ENCODE measurements at places on chromosomes 4 and X.

GRCh38 chrX:139204898-139205667, 325.5 kb upstream of the F9 start:
- peak; percentile 47 for DNase-seq

DNA sequence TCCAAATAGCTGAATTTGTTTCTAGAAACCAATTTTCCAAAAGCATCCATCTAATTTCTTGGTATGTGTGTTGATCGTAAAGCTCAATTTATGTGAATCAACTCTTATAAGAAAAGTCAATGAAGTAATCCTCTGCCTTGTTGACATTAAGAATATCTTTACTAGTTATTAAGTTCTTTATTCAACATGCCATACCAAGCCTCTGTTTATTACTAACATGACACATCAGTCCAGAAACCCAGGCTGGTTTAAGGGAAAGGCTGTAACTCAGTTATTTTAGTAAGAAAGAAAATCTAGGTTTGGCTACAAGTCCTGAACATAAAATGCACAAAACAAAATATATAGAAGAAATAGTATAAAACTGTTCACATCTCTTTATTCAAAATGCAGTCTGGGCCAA, 48.0 kb downstream of the KLHL34 start:
- DNase-seq: no peak

GRCh38 chr4:57425610-57426009, 315.4 kb upstream of the IGFBP7 start:
- no peak for DNase-seq

DNA sequence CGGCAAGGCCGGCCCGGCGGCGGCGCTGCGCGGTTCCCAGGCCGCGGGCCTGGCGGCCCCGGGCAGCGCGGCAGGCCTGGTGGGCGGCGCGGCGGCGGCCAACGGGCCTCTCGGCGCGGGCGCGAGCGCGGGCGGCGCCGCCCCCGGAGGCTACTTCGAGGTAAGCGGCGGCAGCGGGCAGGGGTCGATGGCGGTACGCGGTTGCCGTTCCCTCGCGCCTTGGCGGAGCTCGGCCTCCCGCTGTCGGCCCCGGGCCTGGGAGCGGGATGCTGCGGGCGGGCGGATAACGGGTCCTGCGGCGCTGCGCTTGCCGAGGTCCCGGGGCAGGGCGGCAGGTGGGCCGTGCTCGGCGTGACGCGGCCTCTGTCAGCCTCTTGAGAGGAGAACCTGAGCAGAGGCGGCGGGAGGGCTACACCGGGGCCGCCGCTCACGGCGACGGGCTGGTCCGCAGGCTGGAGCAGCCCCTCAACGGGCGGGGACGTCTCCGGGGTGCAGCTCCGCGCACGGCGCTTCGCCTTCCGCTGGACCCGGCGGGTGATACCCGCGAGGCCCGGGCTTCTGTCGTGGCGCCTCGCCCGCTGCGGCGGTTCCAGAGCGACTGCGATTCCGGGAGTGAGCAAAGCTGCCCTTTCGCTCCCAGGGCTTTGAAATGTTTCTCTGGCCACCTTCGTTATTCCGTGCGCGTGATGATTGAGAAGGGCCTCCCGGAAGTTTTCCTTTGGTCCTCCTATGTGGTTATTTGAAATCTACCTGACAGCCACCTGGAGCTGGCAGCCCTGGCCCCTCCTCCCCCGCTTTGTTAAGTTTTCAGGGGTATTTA, 774 bp downstream of the FAM193A start:
- peak; percentile 57 for DNase-seq

- DNase-seq: no peak
Measured at GRCh38 chr4:7281691-7282665, 89.6 kb downstream of the SORCS2 start.

- DNase-seq: no peak
Measured at GRCh38 chr4:152157629-152158028, 378.3 kb downstream of the FBXW7 start.

GRCh38 chrX:129961180-129962083, 21.0 kb upstream of the BCORL1 start:
- DNase-seq: no peak

DNA sequence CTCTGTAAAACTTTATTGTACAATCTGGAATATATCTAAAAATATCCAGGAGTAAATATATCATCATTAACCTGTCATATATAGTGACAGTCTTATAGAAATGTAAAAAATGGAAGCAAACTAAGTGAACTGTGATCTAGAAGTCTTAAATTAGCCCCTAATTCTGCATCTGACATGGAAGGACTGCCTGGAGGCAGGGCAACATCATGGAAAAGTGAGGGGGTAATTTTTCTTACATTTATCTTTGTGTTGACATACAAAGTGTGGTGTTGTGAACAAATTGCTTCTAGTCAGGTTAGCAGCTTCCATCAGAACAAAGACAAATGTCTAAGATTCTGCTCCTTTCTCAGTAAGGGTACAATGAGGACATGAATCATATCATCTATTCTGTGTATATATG, 186.3 kb downstream of the C4orf33 start:
- DNase-seq: no peak

GRCh38 chrX:149825424-149825823, 43.7 kb downstream of the MAGEA9 start:
- no peak for DNase-seq

DNA sequence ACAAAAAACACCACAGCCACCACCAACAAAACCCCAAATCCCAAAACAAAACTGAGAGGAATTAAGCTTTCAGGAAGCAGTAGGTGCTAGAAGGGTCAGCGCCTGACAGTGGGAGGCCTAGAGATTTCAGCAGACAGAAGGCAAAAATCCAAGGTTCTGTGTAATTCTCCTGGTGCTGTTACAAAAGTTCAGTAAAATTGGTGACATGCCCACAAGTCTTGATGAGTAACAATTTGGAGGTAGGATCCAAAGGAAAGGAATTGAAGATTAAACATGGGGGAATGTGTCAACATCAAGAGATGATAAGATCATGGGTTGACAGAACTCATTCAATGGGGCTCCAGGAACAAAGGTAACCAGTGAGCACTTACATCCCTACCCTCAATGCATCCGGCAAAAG, 653.8 kb upstream of the CPEB2 start:
- DNase-seq: no peak

GRCh38 chr4:187212446-187213080, 488.9 kb upstream of the FAT1 start:
- peak; percentile 66 for DNase-seq

- DNase-seq: no peak
Measured at GRCh38 chr4:119678761-119679160, 50.2 kb upstream of the PDE5A start.

DNA sequence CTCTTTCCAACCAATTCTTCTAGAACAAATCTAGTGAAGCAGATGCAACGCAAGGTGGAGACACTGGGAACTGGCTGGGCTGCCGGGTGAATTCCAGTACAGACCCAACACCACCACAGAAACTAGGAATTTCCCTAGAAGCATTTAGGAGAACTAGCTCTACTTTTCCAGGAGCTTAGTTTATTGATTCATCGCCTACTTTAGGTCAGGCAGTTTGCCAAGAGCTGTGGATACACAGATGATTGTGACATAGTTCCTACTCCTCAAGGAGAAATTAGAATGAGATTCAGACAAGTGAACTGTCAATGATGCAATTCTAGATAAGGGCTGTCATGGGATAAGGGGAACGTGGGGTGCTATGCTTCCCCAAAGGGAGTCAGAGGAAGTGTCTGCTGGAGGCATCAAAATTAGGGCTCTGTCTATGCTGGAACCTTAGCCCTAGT, 350.0 kb downstream of the CAMK2D start:
- no peak for DNase-seq

- no peak for DNase-seq
Measured at GRCh38 chrX:149516604-149517003, 11.5 kb upstream of the IDS start.

GRCh38 chr4:78544678-78545077, 6.9 kb upstream of the ANXA3 start:
- DNase-seq: no peak

- no peak for DNase-seq
Measured at GRCh38 chr4:110532901-110533589, 57.1 kb downstream of the ENPEP start.

DNA sequence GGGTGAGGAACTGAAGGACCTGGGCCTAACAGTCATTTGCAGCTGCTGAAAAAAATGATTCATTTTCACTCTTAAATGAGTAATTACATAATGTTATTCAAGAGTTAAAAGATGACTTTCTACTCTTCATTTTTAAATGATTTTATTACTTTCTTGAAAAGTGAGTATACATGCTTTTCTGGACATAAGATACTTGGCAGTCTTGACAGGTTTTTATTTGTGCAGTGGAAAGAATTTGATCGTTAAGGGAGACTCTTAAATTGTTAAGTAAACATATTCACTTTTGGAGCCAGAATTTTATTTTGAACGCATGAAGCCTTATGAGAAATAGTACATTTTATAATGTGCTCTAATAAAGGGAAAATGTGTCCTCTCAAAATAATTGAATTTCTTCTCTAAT, 245.7 kb downstream of the TENM3 start:
- DNase-seq: no peak

DNA sequence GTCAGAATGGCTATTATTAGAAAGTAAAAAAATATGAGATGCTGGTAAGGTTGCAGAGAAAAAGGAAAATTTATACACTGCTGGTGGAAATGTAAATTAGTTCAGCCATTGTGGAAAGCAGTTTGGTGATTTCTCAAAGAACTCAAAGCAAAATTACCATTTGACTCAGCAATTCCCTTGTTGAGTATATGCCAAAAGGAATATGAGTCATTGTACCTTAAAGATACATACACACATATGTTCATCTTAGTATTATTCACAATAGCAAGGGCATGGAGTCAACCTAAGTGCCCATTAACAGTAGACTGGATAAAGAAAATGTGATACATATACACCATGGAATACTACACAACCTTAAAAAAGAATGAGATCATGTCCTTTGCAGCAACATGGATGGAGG, 148.2 kb downstream of the COMMD8 start:
- DNase-seq: no peak

- DNase-seq: no peak
Measured at GRCh38 chr4:726838-727237, 21.2 kb downstream of the PCGF3 start.

- DNase-seq: peak; percentile 13
Measured at GRCh38 chr4:654871-655463, 19.1 kb downstream of the ATP5ME start.

DNA sequence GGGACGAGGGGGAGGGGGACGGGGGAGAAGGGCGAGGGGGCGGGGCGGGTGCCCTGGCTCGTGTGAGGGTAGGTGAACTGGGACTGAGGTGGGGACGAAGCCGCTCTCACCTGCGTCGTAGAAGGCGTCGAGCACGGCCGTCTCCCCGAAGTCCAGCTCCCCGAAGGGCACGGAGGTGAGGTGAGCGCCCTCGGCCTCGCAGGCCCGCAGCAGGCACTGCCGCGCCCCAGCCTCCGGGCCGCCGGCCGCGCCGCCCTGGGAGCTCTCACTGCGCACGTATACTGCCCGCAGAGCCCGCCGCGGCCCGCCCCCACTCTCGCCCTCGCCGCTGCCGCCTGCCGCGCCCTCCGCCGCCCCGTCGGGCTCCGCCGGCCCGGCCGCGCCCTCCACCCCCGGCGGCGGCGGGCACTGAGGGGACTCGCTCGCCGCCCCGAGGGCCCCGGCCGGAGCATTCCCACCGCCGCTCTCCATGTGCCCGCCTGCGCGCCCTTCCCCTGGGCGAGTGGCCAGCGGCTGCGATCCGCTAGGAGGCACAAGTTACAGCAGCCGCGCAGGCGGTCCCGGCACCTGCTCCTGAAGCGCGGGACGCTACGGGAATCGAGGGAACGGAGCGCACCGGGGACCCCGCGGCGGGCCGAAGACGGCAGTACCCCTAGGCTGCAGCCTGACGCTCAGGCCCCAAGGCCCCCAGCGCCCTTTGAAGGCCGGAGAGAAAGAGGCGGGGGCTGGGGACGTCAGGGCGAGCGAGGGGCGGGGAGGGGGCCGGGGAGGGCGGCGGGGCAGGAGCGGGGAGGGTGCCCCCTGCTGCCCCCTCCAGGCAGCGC, at the start of gene MAP3K15:
TSS of gene MAP3K15 (minus strand) at position 718 of the 824 bp plus-strand sequence. CDS start at position 471, 247 bp downstream.
- peak; percentile 21 for DNase-seq

DNA sequence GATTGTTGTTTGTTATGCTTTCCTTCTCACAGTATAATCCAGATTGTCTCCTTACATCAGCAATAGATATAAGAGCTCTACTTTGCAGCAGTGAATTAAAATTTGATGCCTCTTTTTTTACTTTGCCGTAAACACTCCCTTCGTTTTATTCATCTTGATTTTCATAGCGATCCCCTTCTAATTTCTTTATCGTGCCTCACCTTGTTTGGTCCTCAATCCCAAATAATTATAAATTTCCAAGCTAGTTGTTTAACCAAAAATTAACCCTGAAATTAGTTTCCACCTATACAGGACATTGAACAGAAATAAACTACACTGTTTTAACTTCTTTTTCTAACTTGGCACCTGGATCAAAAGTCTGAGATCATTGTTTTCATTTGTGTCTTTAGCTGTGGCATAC, 35.1 kb upstream of the GRID2 start:
- DNase-seq: no peak

GRCh38 chr4:70601422-70602039, 9.5 kb downstream of the AMBN start:
- peak; percentile 48 for DNase-seq

GRCh38 chr4:62771983-62772557, 1571.9 kb downstream of the ADGRL3 start:
- DNase-seq: no peak

GRCh38 chr4:13298655-13299054, 185.5 kb downstream of the RAB28 start:
- DNase-seq: no peak

DNA sequence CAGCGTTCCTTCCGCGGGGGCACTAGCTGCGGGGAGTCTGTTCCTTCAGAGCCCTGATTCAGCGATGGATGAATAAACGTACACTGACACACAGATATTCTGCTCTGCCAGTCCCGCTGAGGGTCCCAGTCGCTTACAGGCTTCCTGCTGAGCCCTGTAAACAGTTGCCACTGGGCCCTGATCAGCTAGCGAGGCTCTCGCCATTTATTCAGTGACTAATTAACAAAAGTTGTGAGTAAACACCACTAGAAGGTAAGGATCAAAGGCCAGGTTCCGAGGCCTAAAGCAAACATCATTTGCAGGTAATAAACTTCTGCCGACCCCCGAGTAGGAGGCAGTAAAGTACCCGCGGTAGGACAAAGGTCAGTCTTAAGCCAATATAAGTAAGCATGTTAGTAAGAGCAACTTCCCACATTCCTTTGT, 442.6 kb upstream of the GALNT7 start:
- no peak for DNase-seq

GRCh38 chr4:188551156-188551555, 411.9 kb downstream of the TRIML1 start:
- DNase-seq: peak; percentile 42

DNA sequence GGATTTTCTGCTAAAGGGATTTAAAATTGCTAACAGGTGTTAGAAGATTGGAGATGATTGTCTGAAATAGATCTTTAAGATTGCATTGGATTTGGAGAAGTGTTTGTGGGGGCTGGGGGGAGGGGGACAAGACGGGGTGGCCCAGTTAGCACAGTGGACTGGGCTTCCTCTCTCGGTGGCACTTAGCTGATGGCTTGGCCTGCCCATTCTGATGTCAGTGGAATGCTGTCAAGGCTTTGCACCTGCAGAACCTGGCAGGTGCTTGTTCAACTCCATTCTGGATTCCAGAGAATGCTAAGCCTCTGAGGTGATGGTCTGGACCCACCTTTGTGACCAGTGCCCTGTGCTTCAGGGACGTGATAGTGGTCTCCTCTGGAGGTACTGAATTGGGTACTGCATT, 43.7 kb downstream of the ADD1 start:
- DNase-seq: no peak
